EL (cell line): ENCODE measurements at places on chromosomes 3 and 15.
A peak's percentile ranks its signal among the peaks of the same experiment; 100 is the strongest.

GRCh38 chr15:87863152-87863551 is 393.4 kb downstream of the NTRK3 start:
- DNase-seq: peak; percentile 20

DNA sequence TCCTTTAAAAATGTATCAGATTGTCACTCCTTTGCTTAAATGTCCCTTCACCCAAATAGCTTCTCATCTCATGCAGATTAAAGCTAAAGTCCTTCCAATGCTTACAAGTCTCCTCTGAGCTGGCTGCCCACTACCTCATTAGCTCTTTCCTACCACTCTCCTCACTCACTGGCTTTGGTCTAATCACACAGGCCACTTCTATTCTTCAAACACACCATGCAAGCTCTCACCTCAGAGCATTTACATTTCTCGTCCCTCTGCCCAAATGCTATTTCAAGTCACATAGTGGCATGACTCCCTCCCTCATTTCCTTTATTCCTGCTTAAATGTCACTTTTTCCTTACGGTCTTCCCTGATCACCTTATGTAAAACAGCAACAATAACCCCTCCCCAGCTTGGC is 110.6 kb upstream of the CMC1 start:
- DNase-seq: no peak

- no peak for DNase-seq
These were observed 178.8 kb upstream of the SNTN start for GRCh38 chr3:63473641-63474166.

GRCh38 chr3:64188810-64189560 is 36.3 kb downstream of the PRICKLE2 start:
- DNase-seq: peak; percentile 95

DNA sequence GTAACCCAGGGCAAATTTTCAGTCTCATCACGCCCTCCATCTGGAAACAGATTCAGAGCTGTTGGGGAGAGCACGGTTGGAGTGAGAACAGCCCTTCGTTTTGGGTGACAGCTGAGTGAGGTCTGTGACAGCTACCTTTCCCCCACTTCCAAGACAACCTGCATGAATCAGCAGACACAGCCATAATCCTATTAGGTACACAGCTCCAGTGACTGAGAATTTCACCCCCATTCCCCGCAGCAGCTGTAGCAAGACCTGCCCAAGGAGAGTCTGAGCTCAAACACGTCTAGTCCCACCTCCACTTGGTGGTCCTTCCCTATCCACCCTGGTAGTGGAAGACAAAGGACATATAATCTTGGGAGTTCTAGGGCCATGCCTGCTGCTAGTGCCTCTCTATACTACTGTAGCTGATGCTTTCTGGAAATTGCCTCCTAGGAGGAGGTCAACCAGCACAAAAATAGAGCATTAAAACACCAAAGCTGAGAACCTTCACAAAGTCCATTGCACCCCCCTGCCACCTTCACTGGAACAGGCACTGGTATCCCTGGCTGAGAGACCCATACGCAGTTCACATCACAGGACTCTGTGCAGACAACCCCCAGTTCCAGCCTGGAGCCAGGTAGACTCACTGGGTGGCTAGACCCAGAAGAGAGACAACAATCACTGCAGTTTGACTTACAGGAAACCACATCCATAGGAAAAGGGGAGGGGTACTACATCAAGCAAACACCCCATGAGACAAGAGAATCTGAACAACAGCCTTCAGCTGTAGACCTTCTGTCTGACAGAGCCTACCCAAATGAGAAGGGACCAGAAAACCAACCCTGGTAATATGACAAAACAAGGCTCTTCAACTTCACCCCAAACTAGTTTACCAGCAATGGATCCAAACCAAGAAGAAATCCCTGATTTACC is 448.6 kb upstream of the CBLB start:
- no peak for DNase-seq

GRCh38 chr3:175312791-175313190 is 453.7 kb downstream of the NAALADL2 start:
- no peak for DNase-seq

- no peak for DNase-seq
These were observed 8.7 kb upstream of the ATP13A4 start for GRCh38 chr3:193563426-193563825.

DNA sequence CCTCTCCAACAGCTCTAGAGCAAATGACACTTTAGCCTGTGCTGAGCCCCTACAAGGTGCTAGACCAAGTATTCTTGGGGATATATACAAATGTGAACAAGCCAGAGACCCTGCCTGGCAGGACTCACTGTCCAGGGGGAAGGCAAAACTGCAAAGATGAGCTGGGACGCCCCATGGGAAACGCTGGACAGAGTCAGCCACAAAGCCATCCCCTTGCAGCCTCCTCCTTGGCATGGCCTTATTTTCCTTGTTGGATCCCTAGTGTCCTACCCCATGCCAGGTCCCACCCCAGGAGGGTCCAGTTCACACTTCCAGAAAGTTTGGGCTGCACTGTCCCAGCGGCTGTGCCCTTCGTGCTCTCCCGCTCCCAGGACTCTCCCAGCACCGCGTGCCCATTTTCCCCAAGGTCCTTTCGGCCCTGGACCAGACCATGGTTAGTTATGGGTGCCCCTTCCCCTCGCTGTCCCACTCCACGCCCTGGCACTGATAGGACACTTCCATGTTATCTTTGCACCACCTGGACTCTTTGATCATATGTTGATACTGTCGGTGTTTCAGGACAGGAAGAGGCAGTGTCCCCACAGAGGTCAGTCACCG is 5.8 kb upstream of the NRROS start:
- no peak for DNase-seq

GRCh38 chr15:51379390-51379789 is 37.9 kb downstream of the GLDN start:
- DNase-seq: no peak

GRCh38 chr3:126083913-126084767 is at the start of gene SLC41A3:
Gene SLC41A3, minus strand, starts transcription at chr3:126084124. Its CDS starts 15,905 bp downstream, at chr3:126068219.
- DNase-seq: peak; percentile 84

DNA sequence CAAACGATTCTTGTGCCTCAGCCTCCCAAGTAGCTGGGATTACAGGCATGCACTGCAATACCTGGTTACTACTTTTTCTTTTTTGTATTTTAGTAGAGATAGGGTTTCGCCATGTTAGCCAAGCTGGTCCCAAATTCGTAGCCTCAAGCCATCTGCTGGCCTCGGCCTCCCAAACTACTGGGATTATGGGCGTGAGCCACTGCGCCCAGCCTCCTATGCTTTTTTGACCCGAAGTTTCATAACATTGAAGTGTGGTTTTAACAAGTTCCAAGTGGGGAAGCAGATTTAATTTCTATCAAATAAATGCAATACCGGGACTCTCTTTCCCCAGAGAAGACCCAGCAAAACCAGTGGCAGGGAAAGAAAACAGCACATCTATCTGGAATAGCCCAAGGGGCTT is 13.7 kb downstream of the SH3BP5 start:
- no peak for DNase-seq

DNA sequence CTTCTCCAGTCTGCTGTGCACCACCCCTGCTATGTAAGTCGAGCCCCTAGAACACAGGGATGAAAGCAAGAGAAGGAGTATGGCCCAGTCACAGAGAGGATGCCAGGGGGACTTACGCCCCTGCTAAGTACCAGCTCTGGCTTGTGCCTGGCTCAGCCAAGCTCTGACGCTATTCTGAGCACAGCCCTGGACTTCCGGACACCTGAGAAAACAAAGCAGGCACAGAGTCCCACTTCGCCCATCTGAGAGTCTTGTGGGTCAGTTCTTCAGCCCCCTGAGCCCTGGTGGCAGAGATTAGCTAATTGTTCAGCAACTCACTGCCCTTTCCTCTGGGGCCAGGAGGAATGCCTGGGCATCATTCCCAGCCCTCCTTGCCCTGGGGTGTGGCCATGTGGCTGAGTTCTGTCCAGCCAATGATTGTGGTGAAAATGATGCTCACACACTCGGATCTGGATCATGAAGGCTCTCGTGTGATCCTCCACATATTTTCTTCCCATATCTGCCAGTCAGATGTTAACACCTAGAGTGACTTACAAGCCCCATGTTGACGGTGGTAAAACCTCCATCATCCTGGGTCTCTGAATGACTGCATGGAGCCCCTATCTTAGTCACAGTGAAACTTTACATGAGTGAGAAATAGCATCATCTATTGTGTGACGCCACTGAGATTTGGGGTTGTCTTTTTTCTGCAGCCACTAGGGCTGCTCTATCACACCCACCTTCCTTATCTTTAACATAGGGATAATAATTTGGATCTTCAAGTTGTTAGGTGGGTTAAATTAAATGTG is 105.7 kb downstream of the TPRA1 start:
- peak; percentile 15 for DNase-seq

GRCh38 chr3:4613366-4613765 is 120.2 kb downstream of the ITPR1 start:
- DNase-seq: no peak

DNA sequence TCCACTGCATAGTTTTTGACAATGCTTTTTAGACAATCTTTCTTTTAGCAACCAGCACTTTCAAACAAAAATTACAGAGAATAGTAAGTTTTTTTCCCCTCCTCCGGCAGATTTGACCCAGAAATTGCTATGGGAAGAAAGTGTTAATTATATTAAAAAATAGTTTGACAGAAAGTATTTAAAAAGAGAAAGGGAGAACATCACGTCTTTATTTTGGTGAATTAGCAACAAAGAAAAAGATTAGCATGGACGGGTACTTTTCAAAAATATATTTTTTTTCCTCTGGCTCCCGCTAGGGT is 831 bp upstream of the KAT2B start:
- DNase-seq: no peak

DNA sequence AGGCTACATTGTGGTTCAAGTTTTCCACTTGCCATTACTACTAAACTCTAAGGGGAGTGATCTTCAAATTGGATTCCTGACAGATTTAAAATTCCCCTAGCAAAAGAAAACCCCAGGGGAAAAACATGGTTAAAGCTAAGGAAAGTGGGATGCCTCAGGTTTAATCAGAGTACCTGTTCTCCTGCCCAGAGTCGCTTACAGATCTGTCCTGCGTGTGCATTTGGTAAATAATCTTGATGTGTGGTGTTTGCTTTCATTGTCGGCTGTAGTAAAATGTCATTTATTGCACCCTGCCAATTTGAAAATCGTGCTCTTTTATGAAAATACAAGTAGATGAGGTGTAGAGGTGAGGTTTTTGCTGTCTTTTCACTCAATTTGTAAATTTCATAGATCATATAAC is 323.4 kb downstream of the PTPRG start:
- no peak for DNase-seq

DNA sequence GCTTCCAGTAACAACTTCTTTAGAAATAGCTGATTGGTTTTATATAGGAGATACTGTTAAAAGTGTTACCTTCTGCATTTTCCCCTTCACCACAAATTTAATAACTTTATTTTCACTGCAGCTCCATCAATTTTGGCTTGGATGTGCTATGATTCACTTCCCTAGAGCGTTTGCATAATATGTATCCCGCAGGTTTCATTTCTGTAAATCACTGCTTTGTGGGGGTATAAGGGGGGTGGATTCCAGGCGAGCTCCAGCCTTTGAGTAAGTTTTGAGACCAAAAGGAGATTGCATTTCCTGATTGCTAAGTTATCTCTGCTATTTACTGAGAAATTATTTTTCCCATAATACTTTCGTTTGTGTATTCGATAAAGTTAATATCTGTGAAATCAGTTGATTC is 232.6 kb downstream of the TBL1XR1 start:
- DNase-seq: no peak

GRCh38 chr3:191358929-191359328 is 28.6 kb upstream of the UTS2B start:
- no peak for DNase-seq

DNA sequence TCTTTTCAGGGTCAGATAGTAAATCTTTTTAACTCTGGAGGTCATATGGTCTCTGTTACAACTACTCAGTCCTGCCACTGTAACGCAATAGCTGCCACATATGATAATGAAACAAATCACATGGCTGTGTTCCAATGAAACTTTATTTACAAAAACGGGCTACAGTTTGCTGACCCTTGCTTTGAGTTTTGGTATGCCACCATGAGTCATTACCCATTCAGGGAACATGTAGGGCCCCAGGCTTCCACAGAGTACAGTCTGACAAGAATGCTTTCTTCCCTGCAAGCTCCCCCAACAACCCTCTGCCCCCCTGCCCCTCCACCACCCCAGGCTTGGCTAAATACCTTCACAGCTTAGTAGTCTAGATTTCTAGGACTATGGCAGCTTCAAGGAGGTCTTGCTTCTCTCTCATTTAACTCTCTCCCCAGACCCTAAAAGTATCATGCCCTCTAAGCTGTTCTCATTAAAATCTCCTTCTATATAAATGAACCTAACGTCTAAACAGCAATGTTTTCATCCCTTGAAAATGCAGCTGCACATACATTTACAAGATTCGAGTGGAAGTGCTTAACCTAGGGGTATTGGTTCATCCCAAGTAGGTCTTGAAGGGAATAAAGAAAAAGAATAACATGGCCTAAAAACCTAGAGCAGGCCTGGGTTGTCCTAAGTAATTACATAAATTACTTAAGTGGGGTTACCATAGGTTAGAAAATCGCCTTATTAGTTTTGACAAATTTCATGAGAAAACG is 117.8 kb upstream of the PRICKLE2 start:
- peak; percentile 96 for DNase-seq

DNA sequence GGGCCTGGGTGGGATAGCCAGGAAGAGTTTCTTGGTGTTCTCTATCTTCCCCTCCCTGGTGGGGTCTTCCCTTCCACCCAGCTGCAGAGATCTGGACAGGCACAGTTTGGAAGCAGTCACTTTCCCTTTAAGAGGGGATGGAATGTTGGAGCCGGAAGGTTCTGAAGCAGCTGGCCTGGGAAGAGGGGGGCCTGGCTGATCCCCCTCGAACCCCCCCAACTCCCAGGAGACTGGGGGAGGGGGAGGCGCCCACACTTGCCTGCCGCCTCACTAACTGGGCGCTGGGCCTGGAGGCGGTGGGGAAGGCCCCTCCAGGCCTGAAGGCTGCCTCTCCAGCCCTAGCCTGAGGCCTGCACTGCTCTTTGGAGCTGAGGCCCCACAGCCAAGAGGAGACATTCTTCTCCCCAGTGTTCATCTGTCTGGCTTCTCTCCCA is 1.4 kb downstream of the DVL3 start:
- peak; percentile 73 for DNase-seq

DNA sequence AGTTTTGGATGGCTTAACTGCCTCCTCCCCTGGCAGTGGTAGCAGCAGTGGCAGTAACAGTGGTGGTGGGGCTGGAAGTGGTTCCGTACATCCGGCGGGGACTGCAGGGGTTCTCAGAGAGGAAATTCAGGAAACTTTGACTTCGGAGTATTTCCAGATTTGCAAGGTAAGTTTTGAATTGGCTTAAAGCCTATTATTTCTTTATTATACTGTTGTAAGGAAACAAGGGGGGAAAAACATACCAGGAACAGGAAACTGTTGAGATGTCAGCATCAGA is 1.5 kb downstream of the STXBP5L start:
- DNase-seq: no peak

GRCh38 chr3:159448902-159449301 is 539.7 kb upstream of the IL12A start:
- DNase-seq: no peak

GRCh38 chr15:71632576-71633195 is 177.7 kb upstream of the NR2E3 start:
- no peak for DNase-seq
